HepG2 (cell line): ENCODE measurements at places on chromosomes 1 and 21.

DNA sequence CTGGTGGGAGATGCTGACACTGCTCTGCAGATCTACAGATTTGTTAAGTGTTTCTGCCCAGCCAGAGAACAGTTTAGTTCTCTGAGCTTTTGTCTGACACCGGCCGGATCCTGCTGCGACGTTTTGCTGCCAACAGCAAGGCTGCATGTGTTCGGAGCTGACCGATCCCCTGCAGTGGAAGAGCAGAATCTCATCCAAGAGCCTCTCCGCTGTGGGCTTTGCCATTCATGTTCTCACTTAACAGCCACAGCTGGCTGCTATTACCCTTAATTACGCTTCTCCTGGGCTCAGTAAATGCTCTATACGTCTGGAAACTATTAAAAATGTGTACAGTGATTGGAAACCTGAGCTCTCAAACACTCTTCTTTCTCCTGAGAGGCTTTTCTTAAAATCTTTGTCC, 105.3 kb downstream of the BCAR3 start:
- DNase-seq, result no peak

- peak; percentile 22 for DNase-seq
These were observed 60.0 kb downstream of the FBXO2 start for GRCh38 chr1:11594222-11594621.

- DNase-seq, result no peak
These were observed 169.7 kb downstream of the ATG4C start for GRCh38 chr1:62953633-62954032.

DNA sequence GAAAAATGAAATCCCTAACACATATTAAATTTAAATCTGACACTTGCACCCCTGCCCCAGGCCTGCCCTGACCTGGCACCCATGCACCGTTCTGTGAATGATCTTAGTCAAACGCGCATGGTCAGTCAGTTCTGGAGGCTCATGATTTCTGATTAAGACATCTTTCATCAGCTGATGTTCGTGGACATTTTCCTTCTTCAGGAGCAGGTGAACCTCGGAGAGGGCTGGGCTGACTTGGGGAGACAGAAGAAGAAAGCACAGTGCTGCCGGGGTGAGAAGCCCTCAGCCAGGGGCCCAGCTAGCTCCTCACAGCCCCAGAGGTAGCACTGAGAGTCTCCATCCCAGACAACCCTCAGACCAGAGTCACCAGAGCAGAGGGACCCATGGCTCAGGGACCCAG, 134.5 kb upstream of the AJAP1 start:
- no peak for DNase-seq
